ENCODE measurements at places on chromosomes 13 and 19.

- no peak for DNase-seq
Measured at GRCh38 chr13:67549331-67549730, 319.2 kb upstream of the PCDH9 start.

GRCh38 chr19:2327773-2328400 is 499 bp downstream of the LSM7 start:
- peak; percentile 72 for DNase-seq

DNA sequence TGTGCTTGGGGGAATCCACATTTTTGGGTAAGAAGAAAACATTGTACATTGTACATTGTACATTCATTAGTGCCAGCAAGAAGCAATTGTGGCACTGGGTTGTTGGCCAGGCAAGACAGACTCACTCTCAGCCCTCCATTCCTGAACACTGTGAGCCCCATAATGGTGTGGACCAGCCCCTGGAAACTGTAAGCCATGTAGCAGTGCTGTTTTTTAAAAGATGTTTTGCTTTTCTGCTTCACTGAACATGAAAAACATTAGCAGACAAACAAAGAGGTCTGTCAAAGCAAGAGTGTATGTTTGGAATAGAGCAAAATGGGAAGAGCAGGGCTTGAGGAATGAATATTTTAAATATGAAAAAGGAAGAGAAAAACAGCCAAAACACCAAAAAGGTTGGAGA is 39.1 kb upstream of the IL17D start:
- no peak for DNase-seq

GRCh38 chr19:48879025-48879637 is 6.9 kb downstream of the PPP1R15A start:
- DNase-seq: no peak

- no peak for DNase-seq
Measured at GRCh38 chr13:100510208-100510957, 78.2 kb downstream of the GGACT start.

- DNase-seq: no peak
Measured at GRCh38 chr13:23789576-23790346, 99.4 kb downstream of the MIPEP start.

DNA sequence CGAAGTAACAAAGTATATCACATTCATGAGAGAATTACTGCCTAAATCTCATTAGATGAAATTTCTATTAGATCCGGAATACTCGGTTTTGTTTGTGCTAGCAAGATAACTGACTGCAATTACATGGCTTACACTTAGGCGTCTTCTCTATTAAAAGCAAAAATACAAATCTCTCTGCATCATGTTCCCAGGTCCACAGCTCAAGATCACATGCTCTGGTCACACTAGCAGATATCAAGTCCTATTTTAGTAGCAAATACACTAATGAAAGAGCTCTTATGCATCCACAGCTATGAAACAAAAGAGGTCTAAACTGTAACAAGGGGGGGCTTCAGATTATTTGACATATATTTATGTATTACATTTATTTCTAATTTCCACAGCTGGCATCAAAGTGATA is 53.5 kb downstream of the EFNB2 start:
- DNase-seq: no peak

- no peak for DNase-seq
Measured at GRCh38 chr13:59458908-59459579, 704.7 kb downstream of the DIAPH3 start.

DNA sequence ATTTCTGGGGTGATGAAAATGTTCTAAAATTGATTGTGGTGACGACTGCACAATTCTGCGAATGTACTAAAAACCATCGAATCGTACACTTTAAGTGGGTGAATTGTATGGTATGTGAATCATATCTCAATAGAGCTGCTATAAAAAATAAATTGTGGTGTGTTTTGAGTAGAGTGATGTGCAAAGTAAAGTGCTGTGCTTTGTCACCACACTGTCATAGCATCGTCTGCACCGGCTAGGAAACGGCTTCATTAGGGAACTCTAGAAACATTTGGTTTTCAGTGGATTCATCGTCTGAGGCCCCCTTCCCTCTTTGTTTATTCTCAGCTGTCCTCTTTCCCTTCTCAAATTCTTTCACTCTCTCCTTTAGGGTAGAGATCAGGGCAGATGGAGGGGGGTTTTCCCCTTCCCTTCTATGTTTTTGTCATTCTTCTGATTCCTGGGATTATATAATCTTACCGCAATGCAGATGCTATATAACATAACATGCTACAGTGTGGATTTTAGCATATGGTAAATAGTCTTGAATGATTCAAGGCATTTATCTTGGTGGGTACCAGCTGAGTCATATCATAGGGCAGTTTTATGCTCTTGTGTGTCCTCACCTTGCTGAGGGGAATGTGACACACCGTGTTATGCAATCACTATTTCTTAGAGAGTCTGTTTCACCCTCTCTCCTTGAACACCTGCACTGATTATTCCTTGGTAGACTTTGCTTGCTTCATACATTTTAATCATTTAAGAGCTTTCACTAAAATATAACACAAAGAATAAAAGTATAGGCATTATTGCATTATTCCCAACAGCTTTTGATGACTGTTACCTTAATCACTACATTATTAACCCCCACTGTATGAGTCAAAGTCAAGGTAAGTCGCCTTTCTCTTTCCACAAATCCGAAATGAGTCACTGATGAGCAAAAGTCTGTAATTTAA is 239.4 kb downstream of the DCLK1 start:
- no peak for DNase-seq

DNA sequence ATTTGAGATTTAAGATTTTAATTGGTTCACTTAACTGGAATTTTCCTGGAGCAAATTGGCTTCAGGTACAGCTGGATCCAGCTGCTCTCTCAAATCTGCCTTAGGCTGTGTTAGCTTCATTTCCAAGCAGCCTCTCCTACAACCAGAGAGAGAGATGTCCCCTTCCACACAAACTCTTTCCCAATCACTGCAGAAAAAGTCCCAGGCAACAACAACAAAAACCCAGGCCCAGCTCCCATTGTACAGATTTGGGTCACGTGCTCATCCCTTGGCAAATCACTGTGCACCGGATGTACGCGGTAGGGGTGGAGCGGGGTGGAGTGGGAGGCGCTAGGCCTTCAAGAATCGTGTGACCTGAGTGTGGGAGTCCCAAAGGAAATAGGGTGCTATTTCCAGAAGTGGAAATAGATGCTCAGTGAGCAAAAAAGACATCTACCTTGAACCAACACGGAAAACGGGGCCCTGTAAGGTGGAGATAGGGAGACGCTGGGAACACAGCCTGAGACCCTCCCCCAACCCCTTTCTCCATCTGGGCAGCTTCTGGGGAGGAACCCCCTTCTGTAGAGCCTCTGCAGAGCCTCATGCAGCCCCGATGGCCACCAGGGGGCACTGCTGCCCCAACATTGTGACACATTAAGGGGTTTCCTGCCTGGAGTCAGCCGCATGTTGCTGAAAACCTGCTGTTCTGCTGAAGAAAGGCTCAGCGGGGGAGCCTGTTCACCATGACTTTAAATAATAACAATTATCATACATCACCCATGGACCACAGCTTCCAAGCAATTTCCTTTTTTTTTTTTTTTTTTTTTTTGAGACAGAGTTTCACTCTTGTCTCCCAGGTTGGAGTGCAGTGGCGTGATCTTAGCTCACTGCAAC is 25.4 kb downstream of the HPN start:
- DNase-seq: peak; percentile 96

- DNase-seq: no peak
Measured at GRCh38 chr13:39311619-39312018, 273.4 kb downstream of the NHLRC3 start.

GRCh38 chr13:51697181-51697580 is 106.8 kb downstream of the DHRS12 start:
- no peak for DNase-seq

DNA sequence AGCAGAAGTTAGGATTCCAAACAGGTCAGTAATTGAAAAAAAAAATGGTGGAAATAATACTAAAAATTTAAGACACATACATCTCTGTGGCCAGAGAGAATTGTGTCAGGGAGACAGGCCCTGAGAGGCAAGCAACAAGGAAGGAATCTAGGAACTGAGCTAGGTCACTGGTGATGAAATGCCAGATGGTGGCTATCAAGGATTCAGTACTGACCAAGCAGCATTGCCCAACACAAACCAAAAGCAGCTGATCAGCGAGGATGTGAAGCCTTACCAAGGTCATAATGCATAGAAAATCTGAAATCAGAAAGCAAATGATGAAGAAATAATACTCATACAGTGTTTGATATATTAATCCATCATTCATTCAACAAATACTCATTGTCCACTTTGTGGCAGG is 905.0 kb downstream of the GPC5 start:
- DNase-seq: no peak

- DNase-seq: no peak
Measured at GRCh38 chr19:45630463-45630862, 8.7 kb downstream of the EML2 start.

DNA sequence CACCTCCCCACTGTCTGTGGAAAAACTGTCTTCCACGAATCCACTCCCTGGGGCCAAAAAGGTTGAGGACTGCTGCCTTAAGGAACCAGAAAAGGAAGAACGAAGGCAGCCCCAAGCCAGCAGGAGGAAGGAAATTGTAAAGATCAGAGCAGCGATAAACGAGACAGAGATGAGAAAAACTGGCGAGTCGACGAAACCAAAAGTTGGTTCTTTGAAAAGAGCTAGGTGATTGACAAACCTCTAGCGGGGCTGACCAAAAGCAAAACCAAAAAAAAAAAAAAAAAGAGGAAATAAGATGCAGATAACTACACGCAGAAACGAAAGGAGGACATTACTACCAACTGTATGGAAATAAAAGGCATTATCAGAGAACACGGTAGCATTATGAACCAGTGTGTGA is 76.9 kb downstream of the GADD45B start:
- DNase-seq: peak; percentile 42

DNA sequence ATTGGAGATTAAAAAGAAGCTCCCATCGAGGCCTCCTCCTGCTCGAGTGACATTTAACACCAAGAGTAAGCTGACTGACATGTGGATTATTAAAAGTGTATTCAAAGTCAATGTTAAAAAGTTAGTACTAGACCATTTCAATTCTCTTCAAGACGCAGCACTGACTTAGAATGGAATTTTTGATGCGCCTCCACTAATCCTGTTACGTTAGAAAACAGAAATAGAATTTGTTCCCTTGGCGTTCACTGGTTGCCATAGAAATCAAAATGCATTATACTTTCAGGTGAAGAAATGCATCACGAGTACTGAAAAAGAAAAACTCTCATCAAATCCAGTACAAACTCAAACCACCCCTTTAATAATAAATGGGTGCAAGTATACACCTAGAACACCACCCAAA is 42.2 kb downstream of the BRD4 start:
- no peak for DNase-seq

GRCh38 chr19:49462492-49462891 is 9.5 kb downstream of the ALDH16A1 start:
- no peak for DNase-seq

- no peak for DNase-seq
Measured at GRCh38 chr19:16261584-16262368, 62.9 kb upstream of the KLF2 start.

DNA sequence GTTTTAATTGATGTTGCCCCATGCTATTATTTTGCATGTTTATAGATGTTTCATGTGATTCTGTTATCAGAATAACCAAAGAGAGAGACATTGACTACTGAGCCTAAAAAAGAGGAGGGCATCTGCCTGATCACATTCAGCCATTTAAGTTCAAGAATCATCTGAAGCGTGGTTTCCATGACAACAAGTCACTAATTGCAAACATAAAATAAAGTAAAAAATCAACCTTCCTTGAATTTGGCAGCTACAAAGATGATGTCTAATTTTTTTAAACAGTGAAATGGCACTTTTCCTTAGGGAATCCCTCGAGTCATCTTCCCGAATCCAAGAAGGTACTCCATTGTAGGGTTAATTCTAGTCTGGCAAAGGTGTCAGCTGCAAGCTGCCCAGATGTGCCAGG is 884.2 kb downstream of the DIAPH3 start:
- no peak for DNase-seq

DNA sequence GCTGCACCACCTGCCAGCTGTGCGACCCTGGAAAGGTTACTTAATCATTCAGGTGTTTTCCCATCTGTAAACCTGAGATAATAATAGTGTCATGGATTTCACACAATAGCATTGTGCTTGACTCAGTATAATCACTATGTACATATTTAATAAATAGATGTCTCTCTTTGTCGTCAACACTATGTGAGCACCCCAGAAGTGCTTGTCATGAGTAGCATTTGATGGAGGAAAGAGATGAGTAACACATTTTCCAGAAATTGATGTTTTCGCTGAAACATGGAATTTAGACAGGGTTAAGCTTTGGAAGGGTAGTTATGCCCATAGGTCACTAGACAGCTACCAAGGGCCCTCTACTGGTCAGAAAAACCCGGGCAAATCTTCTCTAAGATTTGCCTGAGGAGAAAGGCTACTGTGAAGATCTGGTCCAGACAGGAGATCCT is 9.5 kb upstream of the MBNL2 start:
- DNase-seq: no peak

DNA sequence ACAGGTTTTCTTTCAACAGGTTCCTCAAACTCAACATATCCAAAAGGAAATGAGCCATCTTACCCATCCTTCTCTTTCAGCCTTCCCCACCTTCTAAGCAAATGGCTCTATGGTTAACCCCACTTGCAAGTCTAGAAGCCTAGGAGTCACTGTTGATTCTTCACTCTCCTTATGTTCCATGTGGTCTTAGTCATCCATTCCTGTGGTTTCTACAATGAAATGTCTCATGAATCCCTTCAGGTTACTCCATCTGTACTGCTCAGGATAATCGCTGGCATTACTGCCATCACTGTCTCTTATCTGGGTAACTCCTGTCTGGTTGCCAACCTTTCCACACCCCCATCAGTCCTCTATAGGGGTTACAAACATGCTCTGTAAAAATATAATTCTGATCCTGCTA is 381.3 kb downstream of the ENOX1 start:
- DNase-seq: no peak

- DNase-seq: no peak
Measured at GRCh38 chr13:22447132-22447886, 733.5 kb upstream of the SGCG start.

DNA sequence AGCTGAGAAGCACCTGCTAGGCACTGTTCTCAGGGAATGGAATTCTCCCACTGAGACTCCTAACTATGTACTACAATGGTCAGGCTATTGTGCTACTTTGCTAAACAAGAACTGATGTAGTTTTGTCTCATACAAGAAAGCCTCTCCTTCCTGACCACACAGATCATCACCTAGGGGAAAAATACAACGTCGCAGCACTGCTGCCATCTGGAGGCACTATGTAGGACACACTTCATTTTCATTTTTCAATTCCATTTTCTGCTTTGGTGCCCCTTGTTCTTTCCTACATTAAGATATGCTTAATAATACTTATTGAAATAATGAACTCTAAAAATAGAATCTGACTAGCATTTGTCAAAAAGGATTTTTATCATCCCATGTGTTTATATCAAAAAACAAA is 21.1 kb downstream of the PROSER1 start:
- DNase-seq: no peak

DNA sequence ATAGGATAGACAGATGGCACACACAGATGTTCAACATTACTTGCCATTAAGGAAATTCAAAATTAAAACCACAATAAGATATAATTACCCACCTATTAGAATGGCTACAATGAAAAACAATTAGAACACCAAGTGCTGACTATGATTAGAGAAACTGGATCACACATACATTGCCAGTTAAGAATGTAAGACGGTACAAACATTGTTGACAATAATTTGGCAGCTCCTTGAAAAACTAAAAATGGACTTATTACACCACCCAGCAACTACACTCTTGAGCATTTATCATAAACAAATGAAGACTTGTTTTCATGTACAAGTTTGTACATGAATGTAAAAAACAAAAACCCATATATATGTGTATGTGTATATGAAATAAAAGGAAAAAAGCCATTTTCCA is 13.7 kb downstream of the ZNF461 start:
- DNase-seq: no peak
